Activated CD8-positive, alpha-beta memory T cell treated with anti-CD3 and anti-CD28 coated beads for 4 hours (primary cell): ENCODE measurements at places on chromosomes 6 and 20.

DNA sequence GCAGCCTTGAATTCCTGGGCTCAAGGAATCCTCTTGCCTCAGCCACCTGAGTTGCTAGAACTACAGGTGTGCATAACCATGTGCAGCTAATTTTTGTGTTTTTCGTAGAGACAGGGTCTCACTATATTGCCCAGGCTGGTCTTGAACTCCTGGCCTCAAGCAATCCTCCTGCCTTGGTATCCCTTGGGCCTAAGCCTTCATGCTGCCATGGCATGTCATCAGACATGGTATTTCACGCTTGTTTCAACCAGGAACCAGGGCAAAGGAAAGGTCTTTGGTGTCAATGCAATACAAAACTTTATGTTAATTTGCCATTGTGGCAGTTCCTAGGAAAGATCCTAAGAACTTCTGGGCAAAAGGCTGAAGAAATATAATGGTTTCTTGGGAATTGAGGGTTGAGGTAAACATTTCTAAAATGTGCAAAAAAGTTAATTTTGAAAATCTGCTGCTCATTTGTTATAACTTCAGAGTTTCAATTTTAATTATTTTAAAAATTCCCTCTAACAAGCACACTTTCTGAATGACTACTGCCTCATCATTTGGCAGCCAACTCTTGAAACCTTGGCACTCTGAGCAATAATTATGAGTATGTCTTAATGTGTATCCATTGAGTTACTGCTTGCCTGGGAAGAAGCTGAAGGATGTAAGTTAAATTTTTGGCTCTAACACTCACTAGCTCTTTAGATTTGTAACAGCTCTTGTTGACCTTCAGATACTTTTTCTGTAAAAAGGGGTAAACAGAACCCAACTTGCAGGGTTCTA, 154.1 kb downstream of the GJA10 start:
- no peak for DNase-seq

DNA sequence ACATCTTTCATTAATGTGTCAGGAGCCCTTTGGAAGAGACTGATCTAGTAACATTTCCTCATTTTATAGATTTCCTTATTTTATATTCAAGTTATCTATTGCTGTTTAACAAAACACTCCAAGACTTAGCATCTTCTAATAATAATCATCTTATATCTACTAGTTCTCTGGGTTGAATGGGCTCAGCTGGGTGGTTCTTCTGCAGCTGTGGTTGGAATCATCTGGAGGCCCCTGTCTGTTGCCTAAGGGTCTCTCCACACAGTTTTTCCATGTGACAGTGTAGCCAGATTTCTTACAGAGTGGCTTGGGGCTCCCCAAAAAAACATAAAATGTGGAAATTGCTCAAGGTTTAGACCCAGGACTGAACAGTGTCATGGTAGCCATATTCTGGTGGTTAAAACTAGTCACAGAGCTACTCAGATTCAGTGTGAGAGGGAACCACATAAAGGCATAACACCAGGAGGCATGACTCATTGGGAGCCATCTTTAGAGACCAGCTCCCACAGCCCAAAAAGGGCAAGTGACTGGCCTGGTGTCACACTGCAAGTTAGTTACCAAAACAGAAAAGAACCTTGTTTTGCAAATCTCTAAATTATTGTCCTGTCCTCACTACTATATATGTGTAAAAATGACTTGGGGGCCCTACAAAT, 11.5 kb downstream of the SLC2A10 start:
- no peak for DNase-seq

GRCh38 chr20:45433316-45433715, 17.4 kb downstream of the PIGT start:
- no peak for DNase-seq

DNA sequence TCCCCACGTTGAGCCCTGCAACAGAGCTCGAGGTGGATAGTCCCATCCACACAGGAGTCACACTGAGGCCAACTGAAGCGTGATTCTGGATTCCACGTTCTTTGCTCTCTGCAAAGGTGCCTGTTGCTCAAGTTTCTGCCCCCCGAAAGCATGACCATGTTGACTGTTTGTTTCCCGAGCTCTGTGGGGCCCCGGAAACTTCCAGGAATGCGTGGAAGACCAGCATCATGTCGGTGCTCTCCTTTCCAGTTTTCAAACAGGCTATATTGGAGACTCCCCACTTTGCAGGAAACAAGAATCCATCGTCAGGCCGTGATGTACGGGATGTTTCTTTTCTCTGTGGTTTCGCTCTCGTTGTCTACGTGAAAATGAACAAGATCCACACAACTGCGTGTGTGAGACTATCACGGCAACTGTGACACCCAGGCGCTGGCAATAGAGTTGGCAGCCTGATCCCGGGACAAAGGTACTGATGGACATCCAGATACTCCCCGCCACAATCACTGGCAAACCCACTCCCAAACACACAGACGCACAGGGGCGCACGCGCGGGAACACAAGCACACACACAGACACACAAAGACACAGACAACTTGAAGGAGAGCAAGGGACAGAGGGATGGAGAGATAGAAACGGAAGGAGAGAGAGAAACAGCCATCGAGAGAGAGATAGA, 444.6 kb upstream of the DEFB115 start:
- no peak for DNase-seq

GRCh38 chr6:155448668-155449449, 6.8 kb downstream of the NOX3 start:
- DNase-seq = no peak

- no peak for DNase-seq
These were observed 16.0 kb downstream of the HFE start for GRCh38 chr6:26103141-26103769.

DNA sequence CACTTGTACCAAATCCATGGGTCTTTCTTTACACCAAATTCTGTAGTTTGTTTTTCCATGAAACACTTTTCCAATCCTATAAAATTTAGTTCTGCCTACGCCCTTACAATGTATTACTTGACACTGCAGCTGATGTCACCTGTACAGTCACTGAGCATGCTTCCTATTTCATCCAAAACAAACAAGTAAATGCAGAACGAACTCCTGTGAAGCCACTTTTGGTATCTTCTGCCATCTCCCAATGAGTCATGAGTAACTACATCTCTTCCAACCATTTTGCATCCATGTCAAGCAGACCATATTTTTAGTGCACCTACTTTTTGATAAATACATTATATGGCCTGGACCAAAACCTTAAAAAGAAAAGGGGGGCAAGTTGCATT, 42.4 kb downstream of the HDDC2 start:
- DNase-seq = no peak

DNA sequence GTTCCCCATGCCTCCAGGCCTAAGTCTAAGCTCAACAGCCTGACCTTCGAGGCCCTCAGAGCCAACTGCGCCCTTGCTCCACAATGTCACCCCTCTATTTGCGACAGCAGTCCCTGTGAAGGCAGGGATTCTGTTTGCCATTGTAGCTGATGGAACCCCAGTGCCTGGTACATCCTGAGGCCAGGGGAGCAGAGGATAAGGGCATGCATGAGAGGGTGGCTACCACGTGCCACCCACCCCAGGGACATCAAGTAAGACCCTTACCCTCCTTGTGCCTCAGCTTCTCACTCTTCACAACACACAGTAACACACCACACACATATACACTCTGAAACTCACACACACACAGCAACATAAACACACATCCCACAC, 20.0 kb upstream of the SIRPA start:
- no peak for DNase-seq

DNA sequence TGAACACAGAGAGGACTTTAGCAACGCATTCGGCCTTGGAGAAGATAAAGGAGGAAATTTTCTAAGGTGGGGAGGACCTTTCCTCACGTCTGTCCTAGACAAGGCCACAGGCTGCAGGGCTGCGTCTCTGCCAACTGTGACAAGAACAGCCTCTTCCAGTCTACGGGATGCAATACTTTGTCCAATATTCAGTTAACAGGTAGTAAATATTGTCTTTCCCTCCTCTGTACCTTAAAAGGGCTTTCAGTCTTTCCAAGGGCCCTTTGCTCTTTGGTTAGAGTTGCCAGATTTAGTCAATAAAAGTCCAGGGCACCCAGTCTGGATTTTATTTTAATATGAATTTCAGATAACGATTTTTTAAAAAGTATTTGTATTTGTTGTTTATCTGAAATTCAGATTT, 78.2 kb downstream of the ELOVL4 start:
- DNase-seq = no peak

GRCh38 chr6:44737829-44738528, 350.5 kb downstream of the CDC5L start:
- DNase-seq = no peak

DNA sequence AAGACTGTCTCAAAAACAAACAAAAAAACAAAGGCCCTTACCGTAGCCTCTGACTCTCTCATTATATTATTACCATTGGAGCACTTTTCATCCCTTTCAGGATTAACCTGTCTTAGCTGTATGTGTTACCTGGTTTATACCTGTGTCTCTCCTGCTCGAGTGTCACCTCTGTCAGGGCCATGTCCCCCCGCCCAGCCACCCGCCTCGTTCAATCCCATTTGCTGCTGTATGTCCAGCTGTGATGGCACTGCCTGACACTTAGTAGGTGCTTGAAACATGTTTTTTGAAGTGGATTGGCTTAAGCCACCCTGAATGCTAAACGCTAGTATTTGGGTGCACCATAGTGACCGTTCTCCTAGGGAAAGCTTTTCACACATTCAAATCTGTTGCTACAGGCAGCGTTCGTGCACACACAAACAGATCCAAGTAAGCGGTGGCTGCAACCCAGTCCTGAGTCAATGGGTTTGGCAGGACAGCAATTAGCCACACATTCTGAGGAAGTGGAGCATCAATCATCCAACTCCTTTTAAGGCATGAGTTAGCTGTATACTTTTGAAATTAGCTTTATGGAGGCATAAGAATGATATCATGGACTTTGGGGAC, 98.9 kb upstream of the ZNF217 start:
- no peak for DNase-seq

DNA sequence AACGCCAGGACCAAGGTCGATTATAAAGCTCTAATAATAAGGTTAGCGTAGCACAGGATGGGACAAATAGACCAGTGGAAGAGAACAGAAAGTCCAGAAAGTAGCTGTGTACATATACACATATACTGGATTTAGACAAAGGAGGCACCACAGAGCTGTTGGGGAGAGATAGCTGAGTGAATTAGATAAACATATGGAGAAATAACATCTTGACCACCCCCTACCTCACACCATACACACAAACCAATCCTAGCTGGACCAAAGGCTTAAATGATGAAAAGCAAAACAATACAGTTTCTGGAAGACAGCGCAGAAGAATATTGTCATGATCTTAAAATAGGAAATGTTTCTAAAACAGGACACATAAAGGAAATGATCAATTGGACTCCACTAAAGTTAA, 112.9 kb downstream of the PXDC1 start:
- no peak for DNase-seq

GRCh38 chr6:25458485-25458884, 179.3 kb downstream of the CARMIL1 start:
- DNase-seq = no peak

DNA sequence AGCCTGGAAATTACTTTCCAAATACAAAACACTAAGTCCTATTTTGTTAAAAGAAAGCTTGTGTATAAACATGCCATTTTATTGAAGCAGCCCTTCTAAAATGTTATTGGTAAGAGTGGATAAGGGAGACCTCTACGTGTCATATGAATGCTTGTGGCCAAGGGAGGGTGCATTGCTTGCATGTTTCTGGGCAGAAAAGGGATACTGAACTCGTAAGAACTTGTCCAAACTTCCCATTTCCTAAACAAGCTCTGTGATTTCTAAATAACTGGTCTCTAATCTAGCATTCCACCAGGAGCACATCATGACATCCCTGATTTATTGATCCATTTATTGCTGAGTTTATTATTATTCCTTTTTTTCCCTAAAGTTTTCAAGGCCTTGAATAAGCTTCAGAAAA, 474.1 kb downstream of the CD109 start:
- DNase-seq = no peak

GRCh38 chr6:150600301-150601017, 774 bp downstream of the PLEKHG1 start:
- DNase-seq = no peak

- no peak for DNase-seq
These were observed 46.4 kb upstream of the CAP2 start for GRCh38 chr6:17347012-17347411.

DNA sequence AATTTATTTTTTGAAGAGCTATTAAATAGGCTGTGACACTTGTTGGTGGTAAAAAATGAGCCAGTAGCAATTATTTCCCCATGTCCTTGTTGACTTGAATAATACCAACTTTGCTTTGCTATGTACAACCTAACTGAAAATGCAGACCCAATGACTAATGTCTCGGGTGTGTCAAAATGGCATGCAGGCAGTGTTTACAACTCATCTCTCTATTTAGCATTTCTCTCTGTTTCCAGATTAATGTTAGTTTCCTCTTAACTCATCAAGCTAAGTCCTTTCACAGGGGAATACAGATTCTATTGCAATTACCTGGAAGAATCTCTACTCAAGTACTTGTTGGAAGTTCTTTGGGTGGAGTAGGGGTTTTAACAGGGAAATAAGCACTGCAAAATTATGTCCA, 504.4 kb downstream of the BCKDHB start:
- no peak for DNase-seq

- DNase-seq = no peak
These were observed 7.1 kb upstream of the COL20A1 start for GRCh38 chr20:63285636-63286615.

- DNase-seq = no peak
These were observed 159.5 kb upstream of the KHDRBS2 start for GRCh38 chr6:62445521-62445920.

GRCh38 chr6:31797588-31797987, 2.0 kb upstream of the VARS1 start:
- no peak for DNase-seq

GRCh38 chr6:99307295-99307907, 42.1 kb downstream of the FAXC start:
- DNase-seq = no peak

DNA sequence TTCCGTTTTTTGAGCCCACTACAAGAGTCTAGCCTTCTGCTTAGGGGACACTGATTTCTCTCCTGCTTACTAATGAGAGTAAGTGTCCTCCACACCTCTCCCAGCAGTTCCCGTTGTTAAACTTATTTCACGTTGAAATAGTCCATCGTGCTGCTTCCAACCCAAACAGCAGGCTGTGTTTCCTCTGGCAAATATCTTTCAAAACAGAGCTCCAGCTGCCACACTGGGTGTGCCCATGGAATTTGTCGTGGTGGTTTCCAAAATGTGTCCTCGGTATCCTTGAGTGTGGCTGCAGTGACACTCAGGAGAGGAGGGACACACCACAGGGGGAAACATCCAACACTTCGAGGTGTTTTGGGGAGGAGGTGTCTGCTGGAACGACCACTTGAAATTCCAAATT, 176.5 kb upstream of the RALGAPA2 start:
- DNase-seq = no peak

GRCh38 chr6:75430631-75431325, 62.8 kb downstream of the FILIP1 start:
- DNase-seq = no peak
